ENCODE measurements at places on chromosomes 3 and 15.
A peak's percentile ranks its signal among the peaks of the same experiment; 100 is the strongest.

DNA sequence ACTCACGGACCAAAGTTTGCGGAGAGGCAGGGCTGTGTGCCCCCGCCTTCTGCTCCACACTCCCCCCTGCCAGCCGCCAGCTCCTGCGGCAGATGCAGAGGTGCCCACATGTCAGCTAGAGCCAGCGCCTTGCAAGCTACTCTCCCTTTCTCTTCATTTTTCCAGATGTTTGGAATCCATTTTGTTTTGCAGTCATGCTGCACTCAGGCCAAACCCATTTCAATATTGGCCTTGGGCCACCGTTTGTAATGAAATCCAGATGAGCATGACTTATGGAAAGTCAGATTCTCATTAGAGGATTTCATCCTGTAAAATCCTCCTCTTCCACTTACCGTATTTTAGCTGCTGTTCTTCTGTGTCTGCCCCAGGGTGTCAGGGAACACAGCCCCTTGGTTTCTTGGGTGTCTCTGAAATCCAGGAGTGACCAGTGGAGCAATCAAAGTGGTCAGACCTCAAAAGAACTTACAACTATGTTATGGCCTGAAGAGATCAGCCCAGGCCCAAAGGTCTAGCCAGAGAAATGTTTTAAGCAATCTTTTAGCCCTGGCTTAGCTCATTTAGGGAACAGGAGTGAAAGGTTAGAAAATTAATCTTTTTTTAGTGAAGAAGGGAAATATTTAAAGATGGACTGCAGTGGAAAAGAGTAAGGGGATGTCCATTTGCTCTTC is 65.8 kb downstream of the AAGAB start:
- peak; percentile 95 for DNase-seq

GRCh38 chr3:189401196-189401595 is 229.4 kb downstream of the TPRG1 start:
- DNase-seq, result no peak

GRCh38 chr3:123682781-123683504 is 98.1 kb upstream of the HACD2 start:
- DNase-seq, result no peak

DNA sequence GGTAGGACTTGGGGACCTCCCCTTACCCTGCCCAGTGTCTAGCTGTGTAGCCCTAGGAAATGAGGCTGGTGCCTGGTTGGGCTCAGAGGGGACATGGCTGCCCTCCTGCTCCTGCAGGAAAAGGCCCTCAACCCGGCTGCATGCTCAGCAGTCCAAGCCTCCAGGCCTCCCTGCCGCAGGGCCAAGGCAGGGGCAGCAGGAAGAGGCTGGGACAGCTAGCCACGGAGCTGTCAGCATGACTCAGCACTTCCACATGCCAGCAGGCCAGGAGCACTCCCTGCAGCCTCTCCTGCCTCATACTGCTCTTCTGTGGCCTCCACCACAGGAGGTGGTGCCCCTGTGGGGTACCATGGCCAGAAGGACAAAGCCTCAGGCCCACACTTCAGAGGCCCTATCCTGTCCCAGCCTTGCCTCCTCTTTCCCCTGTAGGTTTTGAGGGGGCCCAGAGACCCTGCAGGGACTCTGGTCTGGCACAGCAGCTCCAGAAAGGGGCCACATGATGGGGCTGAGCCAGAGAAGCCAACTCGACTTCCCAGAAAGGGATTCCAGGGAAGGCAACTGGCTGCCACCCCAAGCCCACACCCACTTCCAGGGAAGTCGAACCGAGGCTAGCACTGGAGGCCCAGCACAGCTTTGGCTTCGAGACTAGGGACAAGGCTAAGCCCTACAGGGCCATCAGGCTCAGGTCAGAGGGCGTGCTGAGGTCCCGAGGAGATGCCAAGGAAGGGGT is 19.5 kb downstream of the TKT start:
- peak; percentile 91 for DNase-seq

GRCh38 chr3:61901986-61902385 is 340.6 kb downstream of the PTPRG start:
- no peak for DNase-seq

- no peak for DNase-seq
Measured at GRCh38 chr3:181696626-181697230, 15.0 kb upstream of the SOX2 start.

- DNase-seq, result peak; percentile 75
Measured at GRCh38 chr3:166283840-166284239, 446.6 kb upstream of the BCHE start.

DNA sequence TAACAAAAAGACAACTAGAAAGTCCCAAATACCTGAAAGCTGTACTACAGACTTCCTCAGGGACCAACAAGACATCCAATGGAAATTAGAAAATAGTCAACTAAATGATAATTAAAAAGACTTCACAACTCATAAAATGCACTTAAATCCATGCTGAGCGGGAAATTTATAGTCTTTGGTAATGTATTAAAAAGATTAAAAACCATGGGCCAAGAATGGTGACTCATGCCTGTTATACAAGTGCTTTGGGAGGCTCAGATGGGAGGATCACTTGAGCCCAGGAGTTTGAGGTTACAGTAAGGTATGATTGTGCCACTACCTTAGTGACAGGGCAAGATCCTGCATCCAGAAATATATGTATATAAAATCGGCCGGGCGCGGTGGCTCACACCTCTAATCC is 45.0 kb downstream of the CPEB1 start:
- DNase-seq, result no peak

DNA sequence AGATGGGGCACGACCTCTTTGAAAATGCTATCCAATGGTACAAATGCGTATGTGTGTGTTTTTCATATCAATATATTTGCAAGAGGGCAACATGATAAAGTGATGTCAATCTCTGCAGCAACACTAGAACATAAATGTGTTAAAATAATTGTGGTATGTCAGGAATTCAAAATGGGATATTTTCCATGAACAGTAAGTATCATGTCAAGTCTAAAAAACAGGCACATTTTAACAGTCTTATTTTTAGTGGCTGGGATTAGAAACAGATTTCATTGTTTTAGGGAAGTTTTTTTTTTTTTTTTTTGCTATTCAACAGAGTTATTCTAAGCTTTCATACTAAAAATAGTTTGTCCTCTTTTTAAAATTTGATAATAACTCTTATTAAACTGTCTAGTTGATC is 209.8 kb downstream of the GAP43 start:
- peak; percentile 78 for DNase-seq

DNA sequence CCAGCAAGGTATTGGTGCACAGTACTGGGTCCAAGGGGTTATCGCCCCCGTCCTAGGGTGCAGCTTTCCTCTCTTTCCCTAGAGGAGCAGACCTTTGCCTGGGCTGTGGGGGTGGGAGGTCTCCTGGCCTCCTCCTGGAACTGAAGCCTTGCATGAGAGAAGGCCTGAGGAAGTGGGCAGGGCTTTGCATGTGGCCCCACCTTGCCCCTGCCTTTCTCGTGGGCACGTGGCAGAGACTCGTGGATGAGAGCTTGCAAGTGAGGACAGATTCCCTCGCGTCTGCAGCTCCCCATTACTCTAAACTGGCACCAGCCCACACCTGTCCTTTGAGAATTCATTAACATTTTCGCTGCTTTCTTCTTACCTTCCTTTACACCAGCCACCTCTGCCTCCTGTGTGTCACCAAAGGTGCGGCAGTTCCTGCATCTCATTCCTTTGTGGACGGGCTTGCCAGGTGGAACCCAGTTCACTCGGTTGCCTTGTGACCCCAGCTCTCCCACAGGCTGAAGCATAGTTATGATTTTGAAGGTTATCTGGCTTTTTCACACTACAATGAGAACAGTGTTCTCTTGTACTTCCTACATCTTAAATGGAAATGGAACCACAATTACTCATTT is 40.9 kb upstream of the NR2C2 start:
- no peak for DNase-seq

- no peak for DNase-seq
Measured at GRCh38 chr15:50055750-50056157, 63.3 kb downstream of the ATP8B4 start.

GRCh38 chr3:173770011-173770410 is 372.5 kb downstream of the NLGN1 start:
- DNase-seq, result peak; percentile 21

DNA sequence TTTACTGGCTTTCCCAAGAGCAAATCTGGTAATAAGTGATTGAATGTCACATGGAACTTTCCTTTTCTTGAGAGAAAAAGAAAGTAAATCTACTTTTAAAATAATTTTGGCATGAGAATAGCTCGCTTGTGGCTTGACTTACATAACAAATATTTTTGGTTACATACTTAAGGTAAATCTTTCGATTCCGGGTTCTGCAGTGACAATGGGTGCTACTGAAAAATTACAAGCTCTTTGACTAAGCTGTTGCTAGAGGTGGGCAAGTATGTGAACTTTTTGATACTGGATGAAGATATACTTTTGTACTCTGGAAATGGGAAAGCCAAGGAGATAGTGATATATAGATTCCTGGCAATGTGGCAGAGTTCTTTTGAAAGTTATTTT is 51.9 kb upstream of the OTOL1 start:
- DNase-seq, result no peak

DNA sequence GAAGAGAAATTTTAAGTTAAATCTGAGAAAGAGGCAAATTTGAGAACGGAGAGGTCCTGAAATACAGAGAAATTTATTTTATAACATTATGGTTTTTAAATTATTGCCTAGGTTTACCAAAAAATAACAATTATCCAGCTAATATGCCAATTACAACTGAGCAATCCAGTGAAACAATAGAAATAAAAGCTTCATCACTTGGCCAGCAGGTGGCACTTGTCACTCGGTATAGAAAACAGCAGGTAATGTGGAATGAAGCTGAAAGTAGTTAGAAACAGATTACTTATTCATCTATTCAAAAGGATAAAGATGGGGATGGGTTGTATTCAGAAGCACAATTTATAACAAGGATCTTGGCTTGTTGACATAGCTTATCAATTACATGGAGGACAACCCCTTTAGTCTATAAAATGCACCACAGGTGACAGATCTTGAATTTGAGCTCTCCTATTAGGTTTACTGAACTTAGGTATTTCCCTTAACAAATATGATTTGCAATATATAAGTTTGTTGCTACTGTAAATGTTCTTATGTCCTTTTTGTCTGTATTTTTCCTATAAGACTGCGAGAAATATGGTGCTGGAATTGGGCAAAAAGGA is 70.1 kb upstream of the GUCA1C start:
- peak; percentile 45 for DNase-seq

All from fibroblast of skin of scalp (primary cell).